GDM1 (cell line): ENCODE measurements at places on chromosomes 2 and 18.

GRCh38 chr2:222861411-222862105 is 722 bp downstream of the ACSL3 start:
- DNase-seq, result no peak

DNA sequence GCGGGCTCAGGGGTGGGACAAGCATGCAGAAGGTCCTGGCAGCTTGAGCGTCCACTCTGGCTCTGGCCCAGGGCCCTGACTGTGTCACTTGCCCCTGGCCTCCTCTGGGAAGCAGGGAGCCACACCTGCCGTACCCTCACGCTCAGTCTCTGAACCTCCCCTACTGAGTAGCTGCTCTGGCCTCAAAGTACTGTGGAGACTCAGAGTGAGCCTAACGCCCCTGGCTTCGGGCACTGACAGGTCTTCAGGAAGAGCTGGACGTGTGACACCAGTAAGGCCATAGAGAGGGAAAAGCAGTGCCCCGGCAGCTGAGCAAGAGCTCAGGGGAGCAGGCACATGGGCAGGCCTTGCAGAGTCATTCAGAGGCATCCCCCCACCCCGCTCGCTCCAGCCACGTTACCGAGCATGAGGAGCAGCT is 73.3 kb downstream of the SFXN5 start:
- DNase-seq, result no peak

DNA sequence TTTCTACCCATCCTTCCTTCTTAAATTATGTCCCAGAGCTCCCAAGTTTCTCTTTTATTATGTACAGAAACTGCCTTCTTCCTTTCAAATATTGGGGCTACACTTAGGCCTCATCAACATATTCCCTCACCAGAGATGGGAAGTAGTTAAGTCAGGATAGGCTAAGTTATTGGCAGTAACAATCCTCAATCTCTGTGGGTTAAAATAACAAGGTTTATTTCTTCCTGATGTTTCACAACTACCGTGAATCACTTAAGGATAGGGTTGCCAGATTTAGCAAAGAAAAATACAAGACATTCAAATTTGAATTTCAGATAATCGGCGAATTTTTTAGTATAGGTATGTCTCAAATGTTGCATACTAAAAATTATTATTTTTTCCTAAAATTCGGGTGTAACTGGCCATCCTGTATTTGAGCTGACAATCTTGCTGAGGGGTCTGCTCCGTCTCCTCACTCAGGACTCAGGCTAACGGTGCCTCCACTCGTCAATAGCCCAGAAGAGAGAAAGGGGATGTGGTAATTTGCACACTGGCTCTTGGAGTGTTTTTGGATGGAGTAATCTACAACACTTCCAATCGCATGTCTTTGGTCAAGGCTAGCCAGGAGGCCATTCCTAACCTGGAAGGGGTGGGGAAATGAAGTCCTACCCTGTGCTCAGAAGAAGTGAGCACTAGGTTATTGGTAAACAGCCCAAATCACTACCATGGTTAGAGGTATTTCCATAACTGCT is 91.7 kb downstream of the ACTR3 start:
- no peak for DNase-seq

DNA sequence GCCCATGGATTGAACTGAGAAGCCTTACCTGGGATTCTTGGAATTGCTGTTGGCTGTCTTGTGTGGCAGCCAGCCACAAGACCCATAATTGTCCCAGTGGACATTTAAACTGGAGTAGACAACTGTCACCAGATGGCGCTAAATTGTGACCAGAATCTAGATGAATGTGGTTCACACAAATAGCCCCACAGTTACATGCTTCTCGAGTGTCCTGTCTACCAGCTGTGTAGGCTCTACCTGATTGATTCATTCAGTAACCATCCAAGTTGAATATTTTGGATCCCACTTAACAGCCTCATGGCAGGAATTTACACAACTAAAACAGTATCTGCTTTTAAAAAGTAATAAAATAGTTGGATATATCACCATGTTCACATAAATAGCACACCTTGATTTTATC is 73.2 kb downstream of the MAP4K4 start:
- peak; percentile 27 for DNase-seq

DNA sequence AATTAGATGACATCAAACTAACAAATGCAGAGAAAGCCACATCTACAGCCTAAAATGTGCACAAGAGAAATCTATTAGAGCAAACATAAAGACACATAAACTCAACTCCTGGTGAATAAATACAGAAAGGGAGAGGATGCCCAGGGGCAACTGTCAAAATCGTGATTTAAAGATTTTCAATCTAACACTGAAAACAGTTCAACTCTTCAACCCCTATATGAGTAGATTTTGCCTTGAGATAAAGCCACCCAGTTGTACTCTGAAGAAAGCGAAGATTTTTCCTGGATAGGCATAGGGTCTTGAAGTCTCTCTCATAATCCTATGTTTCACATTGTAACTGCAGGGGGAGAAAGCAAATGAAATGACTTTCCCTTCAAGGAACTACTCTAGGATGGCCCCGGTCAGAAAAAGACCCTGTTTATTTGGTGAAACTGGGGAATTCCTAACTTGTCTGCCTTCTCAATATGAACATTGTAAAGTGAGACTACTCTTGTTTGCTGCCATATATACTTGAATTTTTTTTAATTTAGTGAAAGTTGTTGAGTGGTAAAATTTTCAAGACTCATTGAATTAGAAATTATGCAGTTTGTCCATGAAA is 226.7 kb downstream of the ERBB4 start:
- no peak for DNase-seq
